ENCODE measurements at places on chromosomes 6 and 20. TPM values are rescaled to one million over a fixed set of nuclear protein-coding genes. Genes with fewer than 3 reads are reported as not detected.

PRDM1 gene
- polyA plus RNA-seq: 1.8 TPM

ZC2HC1B gene
- not detected for polyA plus RNA-seq

AFG1L gene
- polyA plus RNA-seq: 2.8 TPM

BAG2 gene
- 0.20 TPM for polyA plus RNA-seq

- H3K27me3 ChIP-seq: no peaks in the 10 kb centered on the region
- H3K36me3 ChIP-seq: no peaks in the 10 kb centered on the region
- no peaks in the 10 kb centered on the region for H3K4me1 ChIP-seq
- H3K27ac ChIP-seq: no peak overlapping the region
- no peak overlapping the region for H3K4me3 ChIP-seq
Observed at GRCh38 chr6:144411531-144412165, 126.5 kb downstream of the UTRN start.

- no peak overlapping the region for H3K27ac ChIP-seq
- no peaks in the 10 kb centered on the region for H3K36me3 ChIP-seq
- no peaks in the 10 kb centered on the region for H3K4me1 ChIP-seq
Observed at GRCh38 chr6:105258816-105259215, 79.0 kb upstream of the POPDC3 start.

GRCh38 chr6:167688123-167688522, 138.6 kb upstream of the AFDN start:
- H3K4me3 ChIP-seq: no peak overlapping the region
- H3K4me1 ChIP-seq: no peaks in the 10 kb centered on the region
- no peak for DNase-seq
- H3K27ac ChIP-seq: no peak overlapping the region

- H3K4me3 ChIP-seq: no peak overlapping the region
- no peak for DNase-seq
- no peaks in the 10 kb centered on the region for H3K36me3 ChIP-seq
- H3K27ac ChIP-seq: no peak overlapping the region
Observed at GRCh38 chr20:62590309-62591121, 51.8 kb upstream of the SLCO4A1 start.

GRCh38 chr6:170212051-170212756, 78.7 kb downstream of the DLL1 start:
- H3K36me3 ChIP-seq: no peaks in the 10 kb centered on the region
- no peaks in the 10 kb centered on the region for H3K4me1 ChIP-seq
- H3K27ac ChIP-seq: no peak overlapping the region
- no peak for DNase-seq
- no peak overlapping the region for H3K4me3 ChIP-seq

GRCh38 chr6:35736253-35736894, 458 bp upstream of the ARMC12 start:
- no peaks in the 10 kb centered on the region for H3K27me3 ChIP-seq
- no peaks in the 10 kb centered on the region for H3K36me3 ChIP-seq
- no peak overlapping the region for H3K4me3 ChIP-seq
- DNase-seq: peak; percentile 69

DNA sequence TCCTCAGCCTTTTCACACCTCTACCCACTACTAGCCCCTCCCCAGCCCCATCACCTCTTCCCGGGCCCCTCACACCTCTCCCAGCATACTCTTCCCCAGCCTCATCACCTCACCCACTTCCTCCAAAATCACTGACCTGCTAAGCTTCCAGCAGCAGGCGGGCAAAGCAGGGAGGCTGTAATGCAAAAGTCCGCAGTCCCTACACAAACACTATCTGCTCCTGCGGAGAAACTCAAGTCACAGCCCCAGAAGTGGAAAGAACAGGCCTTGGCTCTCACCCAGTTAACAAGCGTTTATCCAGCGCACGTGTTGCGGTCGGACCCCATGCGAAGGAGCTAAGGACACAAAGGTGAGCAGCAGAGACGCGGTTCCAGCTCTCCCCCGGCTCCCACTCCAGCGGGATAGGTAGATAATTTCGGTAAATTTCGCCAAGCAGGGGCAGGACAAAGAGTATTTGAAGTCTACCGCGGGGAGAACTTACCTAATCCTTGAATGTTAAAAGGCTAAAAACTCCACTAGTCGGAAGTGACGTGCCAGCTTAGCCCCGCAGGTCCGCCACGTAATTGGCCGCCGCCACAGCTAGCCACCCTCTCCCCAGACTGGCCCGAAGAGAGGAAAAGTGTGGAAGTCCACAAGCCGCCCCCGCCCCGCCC, 728 bp upstream of the TRIM39 start:
- H3K27ac ChIP-seq: peak overlapping the region; percentile 86
- H3K4me1 ChIP-seq: peaks cover 29% of the 10 kb centered on the region
- H3K27me3 ChIP-seq: no peaks in the 10 kb centered on the region
- peak overlapping the region; percentile 78 for H3K4me3 ChIP-seq
- H3K36me3 ChIP-seq: peaks cover 20% of the 10 kb centered on the region

DNA sequence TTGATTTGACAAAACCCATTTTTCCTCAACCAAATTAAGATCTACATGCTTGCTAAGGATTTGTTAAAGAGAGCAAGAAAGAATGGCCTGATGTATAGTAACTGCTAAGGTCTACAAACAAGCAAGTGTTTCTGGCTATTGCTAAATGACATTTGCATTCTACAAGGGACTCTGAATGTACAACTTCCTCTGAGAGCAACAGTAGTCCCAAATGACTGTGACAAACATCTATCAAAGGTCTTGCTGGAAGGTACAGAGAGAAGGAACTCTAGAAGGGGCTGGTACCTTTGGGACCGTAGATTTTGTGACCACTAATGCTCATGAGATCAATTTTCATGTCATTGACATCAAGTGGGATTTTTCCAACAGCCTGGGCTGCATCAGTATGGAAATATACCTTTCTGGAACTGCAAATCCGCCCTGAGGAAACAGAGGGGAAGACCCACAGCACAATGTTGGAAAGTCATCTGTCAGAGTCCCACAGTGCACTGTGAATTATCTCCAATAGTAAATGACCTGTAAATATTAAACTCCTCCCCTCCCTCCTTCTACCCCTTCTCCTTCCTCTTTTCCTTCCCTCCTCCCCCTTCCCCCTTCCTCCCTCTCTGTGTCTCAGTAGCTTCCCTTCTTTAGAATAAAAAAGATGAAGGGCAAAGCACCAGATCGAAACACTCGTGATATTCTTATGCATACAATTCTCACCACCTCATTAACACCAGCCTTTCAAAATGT, 15.9 kb upstream of the CPNE1 start:
- peaks cover 17% of the 10 kb centered on the region for H3K4me1 ChIP-seq
- H3K4me3 ChIP-seq: no peak overlapping the region
- no peaks in the 10 kb centered on the region for H3K27me3 ChIP-seq
- peak overlapping the region; percentile 86 for H3K27ac ChIP-seq
- H3K36me3 ChIP-seq: no peaks in the 10 kb centered on the region

DNA sequence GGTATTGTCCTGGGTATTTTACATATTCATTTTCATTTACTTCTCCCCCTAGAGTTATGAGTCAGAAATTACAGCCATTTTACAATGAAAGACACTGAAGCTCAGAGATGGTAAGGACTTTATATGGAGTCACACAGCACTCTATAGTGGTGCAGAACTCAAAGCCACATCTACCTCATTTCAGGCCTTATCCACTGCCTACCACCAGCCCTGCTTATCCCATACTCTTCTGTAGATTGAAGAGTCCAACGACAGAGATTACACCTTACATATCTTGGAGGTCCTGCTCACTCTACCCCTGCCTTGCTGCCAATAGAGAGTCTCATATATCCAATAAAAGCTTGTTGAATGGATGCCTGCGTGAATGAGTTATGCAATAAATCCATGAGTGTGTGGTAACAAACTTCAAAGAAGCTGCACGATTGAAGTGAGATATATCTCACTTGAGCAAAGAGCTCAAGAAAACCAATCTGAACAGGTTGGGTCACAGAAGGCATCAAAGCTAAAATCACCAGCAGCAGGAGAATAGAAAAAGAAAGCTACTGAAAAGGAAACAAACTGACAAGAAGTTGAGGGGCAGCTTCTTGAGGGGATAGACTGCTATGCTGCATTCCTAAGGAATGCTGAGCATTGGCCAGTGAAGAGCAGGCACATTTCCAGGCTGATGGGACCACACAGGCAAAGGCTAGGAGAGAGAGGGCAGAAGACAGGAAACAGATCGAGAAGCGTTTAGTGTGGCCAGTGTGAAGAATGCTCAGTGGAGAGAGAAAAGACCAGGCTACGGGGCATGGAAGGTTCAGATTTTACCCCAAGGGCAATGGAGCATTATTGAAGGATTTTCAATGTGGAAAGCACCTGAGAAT, 585.6 kb downstream of the DHX35 start:
- no peak overlapping the region for H3K4me3 ChIP-seq
- no peaks in the 10 kb centered on the region for H3K4me1 ChIP-seq
- H3K27ac ChIP-seq: no peak overlapping the region
- no peak for DNase-seq

All from CD14-positive monocyte (primary cell).